ENCODE measurements at places on chromosomes 6 and 20.

DNA sequence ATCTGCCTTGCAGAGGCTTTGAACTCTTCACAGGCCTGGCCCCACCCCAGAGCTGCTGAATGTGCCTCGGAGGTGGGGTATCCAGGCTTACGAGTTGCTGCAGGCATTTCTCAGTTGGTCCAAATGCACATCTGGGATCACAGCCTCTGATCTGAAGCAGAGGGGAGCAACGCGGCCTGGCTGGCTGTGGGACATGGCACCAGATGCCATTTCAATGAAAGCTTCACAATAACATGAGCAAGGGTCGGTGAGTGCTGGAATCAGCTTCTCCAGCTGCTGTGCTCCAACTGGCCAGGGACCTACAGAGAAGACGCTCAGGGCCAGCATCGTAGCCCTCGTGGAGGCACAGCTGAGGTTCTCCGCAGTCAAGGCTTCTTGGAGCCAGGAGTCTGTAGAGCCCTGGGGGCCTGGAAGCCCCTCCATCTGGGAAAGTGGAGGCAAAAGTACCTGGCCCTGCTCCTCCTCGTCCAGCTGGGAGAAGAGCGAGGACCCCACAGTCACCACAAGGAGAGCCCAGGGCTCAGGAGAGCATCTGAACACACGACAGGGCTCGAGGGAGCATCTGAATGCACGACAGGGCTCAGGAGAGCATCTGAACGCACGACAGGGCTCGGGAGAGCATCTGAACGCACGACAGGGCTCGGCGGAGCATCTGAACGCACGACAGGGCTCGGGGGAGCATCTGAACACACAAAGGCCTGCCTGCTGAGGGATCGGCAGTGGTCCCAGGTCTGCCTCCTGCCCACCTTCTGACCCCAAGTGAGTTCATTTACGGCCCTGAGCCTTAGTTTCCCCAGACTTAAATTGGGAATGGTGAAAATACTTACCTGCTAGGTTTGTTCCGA is 165.2 kb downstream of the DLL1 start:
- no peak for DNase-seq

DNA sequence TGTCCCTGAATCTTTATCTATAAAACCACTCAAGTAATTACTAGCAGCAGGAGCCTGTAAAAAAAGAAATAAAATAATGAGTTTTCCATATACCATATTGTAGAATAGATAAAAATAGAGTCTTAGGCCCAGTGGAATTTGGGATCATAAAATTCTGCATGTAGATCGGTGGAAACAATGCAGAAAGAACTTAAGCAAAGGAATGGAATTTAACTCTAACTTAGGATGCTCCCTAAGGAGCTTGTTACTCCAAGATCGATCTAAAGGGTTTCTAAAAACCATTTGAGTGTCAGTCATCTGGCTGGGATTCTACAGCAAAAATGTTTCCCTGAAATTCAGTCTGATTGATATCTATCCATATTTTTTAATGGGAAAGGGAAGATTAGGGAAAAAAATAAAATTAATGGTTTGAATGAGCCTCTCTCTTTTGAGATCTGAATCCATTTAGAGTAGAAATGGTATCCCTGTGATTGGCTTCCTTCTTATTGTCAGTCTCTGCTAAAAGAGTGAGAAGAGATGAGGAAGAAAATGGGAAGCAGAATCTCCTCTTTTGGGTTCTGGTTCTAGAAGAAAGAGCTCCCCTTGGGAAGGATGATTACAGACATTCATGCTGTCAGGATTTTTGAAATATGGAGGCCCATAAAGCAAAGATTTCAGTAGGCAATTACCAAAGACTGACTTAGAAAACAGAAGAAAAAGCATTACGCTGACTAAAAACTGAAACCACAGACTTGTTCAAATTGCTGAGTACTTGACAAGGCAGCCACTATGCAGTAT is 564.3 kb upstream of the MARCKS start:
- no peak for DNase-seq

DNA sequence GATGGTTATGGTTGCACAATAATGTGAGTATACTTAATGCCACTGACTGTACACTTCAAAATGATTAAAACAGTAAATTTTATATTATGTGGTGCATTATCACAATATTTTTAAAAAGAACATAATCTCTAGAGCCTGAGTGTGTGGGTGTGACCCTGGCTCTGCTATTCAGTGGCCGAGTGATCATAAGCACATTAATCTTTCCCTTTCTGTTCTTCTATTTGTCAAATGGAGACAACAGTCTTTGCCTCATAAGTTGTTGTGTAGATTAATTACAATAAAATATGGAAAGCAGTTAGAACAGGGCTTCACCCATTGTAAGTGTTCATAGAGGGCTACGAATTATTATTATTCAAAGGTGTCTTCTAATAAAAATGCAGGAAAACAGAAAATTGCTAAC is 548.6 kb downstream of the HTR1B start:
- DNase-seq: no peak

- DNase-seq: no peak
Measured at GRCh38 chr6:157059781-157060180, 263.5 kb downstream of the TMEM242 start.

- DNase-seq: no peak
Measured at GRCh38 chr6:136701045-136701444, 91.2 kb downstream of the MAP3K5 start.

GRCh38 chr20:32482442-32483261 is 102.5 kb downstream of the NOL4L start:
- no peak for DNase-seq

GRCh38 chr6:134725590-134725989 is 224.3 kb downstream of the ALDH8A1 start:
- DNase-seq: no peak

DNA sequence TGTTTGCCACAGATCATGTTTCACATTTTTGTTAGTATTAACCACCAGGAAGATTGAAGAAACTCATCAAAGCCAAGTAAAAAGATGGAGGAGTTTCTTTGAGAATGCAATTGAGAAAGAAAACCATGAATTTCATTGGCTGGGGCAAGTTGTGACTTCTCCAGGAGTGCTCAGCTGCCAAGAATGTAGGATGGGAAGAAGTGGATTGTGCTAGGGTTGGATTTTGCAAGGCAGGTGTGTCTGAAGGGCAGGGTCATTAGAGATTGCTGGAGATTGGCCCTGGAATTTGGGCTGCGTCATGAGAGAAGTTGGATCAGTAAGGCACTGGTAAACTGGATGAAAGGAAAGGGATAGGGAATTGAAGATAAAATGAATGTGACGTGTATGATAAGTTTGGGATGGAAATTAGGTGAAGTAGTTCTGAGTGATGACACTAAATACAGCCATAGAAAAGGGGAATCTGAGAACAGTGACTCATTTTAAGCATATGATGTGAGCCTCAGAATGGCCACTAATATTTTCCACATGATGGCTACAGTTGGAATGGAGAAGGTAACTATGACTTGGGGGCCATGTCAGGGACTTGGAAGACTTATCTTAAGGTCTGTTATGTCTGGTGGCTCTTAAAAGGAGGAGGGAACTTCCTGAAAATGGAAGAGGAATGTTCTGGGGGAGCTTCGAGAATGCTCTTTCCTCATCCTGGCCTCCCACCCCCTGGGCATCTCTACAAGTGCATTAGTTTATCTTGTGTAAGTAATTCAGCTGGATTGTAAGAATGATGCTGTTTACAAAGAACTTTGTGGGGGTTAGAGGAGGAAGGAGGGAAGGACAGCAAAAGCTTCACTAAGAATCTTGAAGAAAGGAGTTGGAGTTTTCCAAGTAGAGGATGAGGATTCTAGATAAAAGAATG is 27.8 kb upstream of the ERVFRD-1 start:
- no peak for DNase-seq

- no peak for DNase-seq
Measured at GRCh38 chr6:24981386-24981760, 45.6 kb upstream of the RIPOR2 start.

DNA sequence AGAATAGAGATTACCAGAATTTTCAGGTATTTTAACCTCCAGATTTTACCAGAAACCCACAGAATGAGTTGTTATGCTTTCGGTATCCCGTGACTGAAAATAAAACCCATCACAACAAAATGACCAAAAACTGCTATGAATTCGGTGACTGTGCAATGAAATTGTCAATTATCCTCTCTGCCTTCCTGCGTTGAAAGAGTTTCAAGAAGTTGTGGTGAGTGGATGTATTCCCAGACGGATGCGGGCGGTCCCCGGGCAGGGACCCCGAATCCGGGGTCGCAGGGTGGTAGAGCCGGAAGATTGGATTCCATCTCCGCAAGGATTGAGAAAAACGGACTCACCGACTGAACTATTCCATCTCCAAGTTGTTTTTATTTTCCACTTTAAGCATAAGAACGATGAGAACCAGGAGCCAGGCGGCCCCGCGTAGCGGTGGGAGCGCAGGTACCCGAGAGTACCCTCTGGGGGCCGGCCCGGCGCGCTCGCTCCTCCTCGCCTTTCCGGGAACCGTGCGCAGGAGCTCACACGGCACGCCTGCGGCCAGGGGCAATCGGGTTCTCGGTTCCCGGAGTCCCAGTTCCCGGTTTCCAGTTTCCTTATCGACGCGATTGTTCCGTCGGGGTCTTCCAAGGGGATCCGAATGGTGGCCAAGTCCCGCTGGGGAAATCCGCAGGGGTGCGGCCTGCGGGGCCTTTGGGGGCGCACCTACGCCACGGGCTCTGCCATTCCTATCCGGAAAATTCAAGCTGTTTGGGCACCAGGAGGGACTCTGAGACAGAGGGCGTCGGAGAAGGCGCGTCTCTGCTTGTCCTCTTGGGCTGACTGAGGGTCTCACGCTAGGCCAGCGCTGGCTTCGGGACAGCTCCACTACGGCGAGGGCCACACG is 104.9 kb upstream of the PRDM1 start:
- peak; percentile 35 for DNase-seq

DNA sequence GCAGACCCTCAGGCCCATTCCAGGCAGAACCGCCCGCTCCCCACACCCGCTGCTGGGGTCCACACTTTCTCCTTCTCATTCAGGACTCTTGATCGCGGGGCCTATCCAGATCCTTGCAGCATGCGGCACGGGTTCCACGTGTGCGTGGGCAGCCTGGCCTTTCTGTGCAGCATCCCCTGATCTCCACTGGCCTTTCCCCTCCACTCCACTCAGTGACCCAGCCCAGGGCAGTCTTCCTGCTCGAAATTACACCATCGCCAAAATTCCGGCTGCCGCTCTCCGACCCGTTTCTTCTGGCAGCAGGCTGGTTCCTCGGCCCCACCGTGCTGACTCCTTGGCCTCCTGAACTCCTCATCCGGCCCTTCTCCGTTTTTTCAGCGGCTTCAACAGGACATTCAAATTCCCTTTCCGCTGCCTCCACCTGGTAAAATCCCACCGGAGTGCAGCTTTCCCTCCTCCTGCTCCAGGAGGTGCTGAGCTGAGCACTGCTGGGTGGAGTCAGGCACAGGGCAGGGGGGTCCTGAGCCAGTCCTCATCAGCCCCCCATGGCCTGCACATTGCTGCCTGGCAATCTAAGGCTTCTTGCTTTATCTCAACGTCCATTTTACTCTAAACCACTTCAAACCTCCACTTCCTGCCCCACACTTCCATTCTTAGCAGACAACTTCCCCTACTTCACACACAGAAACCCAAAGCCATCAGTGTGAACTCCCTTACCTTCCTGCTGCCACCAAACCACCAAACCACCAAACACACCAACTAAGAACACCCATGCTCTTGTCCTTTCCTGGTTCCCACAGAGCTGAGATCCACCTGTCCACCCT is 9.0 kb downstream of the SFT2D1 start:
- DNase-seq: no peak

DNA sequence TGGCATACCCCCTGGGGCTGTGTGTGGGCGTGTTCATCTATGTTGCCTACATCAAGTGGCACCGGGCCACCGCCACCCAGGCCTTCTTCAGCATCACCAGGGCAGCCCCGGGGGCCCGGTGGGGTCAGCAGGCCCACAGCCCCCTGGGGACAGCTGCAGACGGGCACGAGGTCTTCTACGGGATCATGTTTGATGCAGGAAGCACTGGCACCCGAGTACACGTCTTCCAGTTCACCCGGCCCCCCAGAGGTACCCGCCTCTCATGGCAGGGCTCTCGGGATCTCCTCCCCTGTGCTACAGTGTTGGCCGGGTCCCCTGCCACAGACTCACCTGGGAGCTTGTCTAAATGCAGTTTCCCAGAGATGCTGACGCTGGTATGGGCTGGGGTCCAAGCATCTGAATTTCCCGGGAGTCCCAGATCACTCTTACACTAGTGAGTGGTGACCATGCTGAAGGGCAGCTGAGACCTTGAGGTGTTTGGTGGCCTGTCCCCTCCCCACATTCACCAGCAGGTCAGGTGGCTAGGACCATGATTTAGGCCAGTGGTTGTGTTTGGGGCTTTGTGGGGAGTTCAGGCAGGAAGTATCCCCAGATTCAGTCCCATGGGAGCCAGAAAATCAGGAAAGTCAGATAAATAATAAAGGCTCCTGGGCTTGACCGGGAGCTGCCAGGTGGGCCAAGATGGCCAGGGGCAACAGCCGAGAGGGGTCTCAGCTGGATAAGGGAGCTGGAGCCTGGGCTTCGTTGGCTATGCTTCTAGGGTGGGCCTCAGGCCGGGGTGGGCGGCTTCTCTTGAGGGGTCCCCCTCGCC is 11.8 kb downstream of the ENTPD6 start:
- DNase-seq: no peak

DNA sequence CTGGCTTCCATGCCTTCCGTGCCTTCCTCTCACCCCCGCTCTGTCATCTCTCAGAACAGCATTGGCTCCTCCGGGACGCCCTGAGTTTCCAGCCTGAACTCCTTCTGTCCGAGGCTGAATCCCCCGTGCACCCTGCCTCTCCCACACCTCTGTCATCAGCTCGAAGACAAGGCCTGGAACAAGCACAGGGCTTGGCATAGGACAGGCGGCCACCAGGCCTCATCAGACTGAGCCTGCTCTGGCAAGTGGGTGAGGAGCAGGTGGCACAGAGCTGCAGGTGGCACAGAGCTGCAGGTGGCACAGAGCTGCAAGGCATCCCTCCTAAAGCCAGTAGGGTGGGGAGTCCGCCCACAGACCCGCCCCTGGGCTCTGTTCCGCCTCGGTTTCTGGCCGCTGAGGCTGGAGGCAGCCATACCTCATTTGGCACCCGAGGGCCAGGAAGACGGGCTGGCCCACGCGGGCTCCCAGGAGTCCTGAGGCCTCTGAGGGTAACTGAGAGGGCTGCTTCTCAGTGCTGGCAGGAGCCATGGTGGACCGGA is 60.2 kb downstream of the EZR start:
- no peak for DNase-seq

- DNase-seq: no peak
Measured at GRCh38 chr6:149354009-149354408, 36.5 kb downstream of the TAB2 start.

DNA sequence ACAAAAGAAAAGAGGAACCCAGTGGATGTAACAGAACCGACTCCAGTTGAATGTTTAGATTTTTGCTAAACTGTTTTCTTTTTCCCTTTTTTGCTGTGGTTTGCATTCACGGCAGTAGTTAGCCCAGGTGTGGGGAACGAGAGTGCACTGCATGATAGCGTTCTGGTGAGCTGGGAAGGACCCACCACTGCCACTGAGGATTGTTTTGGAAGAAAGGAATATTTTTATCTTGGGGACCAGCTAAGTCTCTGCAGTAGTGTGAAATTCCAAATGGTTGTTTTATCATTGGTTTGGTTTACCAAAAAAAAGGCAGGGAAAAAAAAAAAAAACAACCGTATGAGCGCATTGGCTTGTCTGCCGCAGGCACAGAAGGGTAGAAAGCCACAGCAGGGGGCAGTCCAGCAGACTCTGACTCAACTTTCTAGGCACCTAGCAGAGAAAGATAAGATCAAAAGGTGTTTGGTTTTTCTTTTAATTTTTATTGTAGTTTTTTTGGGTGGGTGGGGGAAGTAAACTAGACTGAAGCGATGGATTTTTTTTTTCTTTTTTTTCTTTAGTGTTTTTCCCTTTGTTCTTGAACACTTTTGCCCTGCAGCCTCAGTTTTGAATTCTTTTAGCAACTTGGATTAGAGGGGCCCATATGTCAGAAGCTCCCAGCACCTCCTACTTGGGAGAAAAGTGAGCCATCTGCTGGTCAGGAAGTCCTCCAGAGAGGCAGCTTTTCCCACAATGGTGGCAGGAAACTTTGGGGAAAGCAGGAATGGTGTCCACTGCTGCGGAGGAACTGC is 13.5 kb upstream of the RAB5IF start:
- DNase-seq: peak; percentile 56

Measured in activated T-cell treated with anti-CD3 and anti-CD28 coated beads, Interleukin-2, amount 50 U/mL, for 4 hours (primary cell).